ENCODE measurements at places on chromosomes 13 and 19. TPM values are rescaled to one million over a fixed set of nuclear protein-coding genes. Genes with fewer than 3 reads are reported as not detected.

- DNase-seq, result peak; percentile 75
These were observed at the start of gene ZNF98 for GRCh38 chr19:22422211-22422610. Gene ZNF98 (minus strand): TSS chr19:22422346. CDS start chr19:22422224, 122 bp downstream.

DNA sequence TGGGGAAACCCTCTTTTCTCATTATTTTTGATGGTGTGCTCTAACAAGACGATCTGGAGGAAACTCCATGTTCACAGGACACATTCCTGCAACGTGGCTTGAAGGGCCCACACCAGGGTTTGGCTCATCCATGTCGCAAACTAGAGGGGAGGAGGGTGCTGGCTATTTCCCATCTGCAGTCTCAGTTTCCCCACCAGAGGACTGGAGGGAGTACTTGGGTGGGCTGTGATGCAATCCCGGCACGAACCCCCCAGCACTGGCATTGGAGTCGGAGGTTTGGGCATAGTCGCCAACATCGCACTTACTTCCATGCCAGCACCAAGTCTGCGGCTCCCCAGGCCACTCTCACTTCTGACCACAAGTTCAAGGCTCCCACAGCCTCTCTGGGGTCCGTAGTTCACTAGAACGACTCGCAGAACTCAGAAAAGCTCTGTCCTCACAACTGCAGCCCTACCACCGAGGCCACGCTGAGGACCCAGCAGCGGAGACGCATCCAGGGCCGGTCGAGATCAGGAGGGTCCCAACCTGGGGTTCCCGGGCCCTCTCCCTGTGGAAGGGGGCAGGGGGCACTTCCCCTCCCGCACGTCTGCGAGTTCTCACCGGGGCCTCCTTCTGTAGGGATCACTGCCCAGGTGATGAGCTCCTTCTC, 165.6 kb upstream of the SOX1 start:
- DNase-seq, result no peak

GRCh38 chr13:110319774-110320509, 12.9 kb downstream of the COL4A2 start:
- DNase-seq, result no peak

DNA sequence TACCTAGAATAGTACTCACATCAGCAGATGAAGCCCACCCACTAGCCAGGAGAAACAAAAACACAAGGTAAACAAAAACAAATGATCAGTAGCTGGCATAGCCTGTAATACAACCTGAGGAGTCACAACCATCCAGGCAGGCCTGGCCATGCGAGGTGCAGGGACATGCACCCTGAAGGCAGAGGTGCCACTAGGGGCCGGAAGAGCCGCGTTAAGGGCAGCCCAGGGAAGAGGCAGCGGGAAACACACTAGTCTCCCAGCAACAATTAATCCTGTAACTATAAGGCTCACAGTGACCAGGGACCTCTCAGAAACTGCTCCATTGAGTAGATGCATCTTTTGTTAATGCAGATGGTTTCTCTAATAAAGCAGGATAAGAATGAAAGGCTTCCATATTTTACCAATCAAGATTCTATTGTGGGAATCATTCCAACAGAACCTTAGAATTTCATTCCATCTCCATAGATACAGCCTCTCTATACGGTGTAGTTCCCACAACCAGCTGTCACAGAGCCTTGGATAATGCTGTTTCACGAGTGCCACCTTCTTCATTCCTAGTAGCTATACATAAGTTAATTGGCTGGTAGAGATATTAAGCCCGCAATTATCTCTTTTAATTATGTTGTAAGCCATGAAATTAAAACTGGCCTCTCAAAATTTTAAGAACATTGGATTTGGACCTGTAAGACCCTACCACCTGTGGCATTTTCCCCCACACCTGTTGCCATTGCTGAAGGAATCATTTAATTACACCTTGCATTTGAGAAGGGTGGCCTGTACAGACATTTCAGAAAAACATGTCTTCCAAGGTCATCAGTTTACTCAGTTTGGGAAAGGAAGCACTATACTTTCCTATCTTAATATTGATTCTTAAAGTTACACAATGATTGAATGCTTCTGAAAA, 28.7 kb downstream of the ANKRD10 start:
- no peak for DNase-seq

DNA sequence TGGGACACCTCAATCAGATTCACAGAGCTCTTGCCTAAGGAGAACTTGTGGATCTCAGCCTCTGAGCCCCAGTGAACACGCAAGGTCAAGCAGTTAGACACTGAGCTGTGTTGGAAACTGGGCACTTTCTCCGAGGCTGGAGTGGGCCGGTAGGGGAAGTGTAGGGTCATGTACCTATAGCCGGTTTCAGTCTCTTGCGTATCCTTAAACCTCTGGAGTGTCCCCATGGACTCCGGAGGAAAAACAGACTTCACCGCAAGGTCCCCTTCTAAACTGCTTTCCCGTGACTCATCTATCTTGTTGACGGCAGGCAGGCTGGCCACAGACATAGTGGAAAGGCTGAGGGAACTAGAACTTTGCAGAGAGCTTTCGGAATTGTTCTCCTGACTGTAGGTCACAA, 11.3 kb downstream of the IQCN start:
- no peak for DNase-seq

The TNNI3 gene
- not detected for total RNA-seq

The LIPE gene
- total RNA-seq, result 9.2 TPM

DNA sequence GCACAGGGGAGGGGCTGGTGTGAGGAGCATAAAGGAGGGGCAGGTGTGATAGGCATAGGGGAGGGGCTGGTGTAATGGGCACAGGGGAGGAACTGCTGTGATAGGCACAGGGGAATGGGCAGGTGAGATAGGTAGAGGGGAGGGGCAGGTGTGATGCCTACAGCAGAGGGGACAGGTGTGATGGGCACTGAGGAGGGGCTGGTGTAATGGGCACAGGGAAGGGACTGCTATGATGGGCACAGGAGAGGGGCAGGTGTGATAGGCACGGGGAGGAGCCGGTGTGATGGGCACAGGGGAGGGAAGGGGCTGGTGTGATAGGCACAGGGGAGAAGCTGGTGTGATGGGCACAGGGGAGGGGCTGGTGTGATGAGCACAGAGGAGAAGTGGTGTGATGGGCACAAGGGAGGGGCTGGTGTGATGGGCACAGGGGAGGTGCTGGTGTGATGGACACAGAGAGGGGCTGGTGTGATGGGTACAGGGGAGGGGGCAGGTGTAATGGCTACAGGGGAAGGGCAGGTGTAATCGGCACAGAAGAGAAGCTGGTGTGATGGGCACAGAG, 39.5 kb upstream of the POP4 start:
- no peak for DNase-seq

The SOX1 gene
- not detected for total RNA-seq
